ENCODE measurements at places on chromosomes 4 and X. TPM values are rescaled to one million over a fixed set of nuclear protein-coding genes. Genes with fewer than 3 reads are reported as not detected.
A peak's percentile ranks its signal among the peaks of the same experiment; 100 is the strongest.

The STEEP1 gene
- polyA plus RNA-seq = 16.6 TPM

- peak; percentile 92 for DNase-seq
Measured at GRCh38 chrX:54358424-54359211, 772 bp upstream of the WNK3 start.

DNA sequence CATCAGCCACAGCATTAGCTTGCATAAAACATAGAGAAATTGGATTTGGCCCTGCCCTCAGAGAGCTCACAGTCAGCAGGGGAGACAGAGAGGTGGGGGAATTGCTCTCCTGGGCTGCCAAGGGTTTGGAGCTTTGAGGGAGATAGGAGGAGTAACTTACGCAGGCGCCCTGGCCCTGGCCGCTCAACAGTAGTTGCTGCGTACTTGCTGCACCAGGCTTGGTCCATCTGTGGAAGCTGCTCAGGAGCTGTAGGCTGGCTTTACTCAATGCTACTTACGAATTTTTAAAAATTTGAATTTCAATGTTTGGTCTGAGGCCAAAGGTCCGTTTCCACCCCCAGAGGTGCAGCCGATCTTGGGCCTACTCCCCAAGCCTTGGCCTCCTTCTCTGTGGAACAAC lies 83.3 kb downstream of the CPZ start:
- no peak for DNase-seq

DNA sequence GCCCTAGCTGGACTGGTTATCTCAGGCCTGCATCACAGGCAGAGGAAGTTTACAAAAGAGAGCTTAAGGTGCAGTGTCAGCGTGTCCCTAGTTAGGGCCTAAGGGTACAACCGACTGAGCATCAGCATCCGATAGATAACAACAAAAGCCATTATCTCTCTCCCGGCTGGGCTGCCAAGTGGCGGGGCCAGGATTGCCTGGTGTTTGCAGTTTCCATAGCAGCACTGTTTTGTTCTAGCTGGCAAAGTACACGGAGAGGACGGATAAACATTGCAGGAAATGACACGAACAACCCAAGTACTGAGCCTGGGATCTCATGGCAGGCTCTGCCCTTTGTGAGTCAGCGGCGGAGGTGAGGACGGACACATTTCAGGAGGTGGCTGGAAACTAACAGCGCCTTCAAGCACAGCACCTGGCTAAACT lies 104.7 kb upstream of the NOCT start:
- peak; percentile 69 for DNase-seq

DNA sequence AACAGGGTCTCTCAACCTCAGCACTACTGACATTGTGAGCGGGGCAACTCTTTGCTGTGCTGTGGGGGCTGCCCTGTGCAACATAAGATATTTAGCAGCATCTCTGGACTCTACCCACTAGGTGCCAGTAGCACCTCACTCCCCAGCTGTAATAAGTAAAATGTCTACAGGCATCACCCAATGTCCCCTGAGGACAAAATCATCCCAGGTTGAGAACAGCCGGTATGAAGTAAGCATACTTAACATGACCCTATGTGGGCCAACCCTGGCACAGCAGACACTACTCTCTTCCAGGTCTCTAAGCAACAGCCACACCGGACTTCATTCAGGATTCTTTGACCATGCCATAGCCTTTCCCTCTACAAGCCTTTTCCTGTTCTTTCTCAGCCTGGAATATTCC lies 10.5 kb upstream of the MGST2 start:
- no peak for DNase-seq

- DNase-seq = no peak
Measured at GRCh38 chrX:44088510-44089144, 115.4 kb upstream of the NDP start.

The KCND1 gene
- 3.2 TPM for polyA plus RNA-seq

The GYPA gene
- not detected for polyA plus RNA-seq

The CDKL5 gene
- polyA plus RNA-seq = 7.5 TPM

- peak; percentile 76 for DNase-seq
Measured at GRCh38 chrX:25968920-25969319, 169.2 kb upstream of the MAGEB18 start.

DNA sequence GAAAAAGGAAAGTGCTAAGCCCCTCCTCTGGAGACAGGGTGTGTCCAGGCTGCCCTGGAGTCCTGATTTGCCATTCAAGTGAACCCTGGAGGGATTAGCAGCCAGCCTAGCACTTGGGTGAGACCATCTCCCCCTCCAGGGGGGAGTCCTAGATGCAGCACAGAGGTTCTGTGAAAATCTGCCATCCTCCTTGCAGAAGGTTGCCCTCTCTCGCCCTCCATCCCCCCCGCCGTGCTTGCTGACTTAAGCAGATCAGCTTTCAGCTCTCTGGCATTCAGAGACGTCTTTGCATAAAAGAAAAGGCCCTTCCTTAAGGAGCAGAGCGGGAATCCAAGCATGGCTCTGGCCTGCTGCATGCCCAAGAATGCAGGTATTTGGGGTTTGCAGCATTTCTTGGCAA lies 102.1 kb upstream of the SCML1 start:
- peak; percentile 83 for DNase-seq

- no peak for DNase-seq
Measured at GRCh38 chr4:123783921-123784320, 387.3 kb downstream of the SPRY1 start.

DNA sequence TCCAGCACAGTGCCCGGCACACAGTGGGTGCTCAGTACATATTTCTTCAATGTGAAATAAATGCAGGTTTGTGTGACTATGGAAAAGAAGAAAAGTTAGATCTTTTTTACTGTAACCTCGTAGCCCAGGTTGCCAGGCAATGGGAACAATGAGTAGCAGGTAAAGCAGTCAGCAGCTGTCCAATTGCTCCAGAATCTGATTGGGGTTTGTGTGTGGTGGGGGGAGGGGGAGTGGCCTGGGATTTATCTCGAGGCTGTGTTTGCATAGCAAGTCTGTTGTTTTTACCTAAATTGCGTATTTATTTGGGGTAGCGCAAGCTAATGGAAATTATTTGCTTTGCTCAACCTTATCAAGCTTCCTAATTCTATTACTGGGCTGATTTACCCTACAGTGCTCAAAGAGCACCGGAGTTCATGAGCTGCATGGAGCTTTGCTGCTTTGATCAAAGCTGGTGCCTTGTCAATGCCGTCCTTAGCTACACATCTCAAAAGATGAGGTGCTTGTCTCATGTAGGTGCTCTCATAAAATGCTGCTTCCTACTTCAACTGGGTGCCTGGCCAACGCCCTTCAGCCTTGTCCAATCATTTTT lies 145.0 kb upstream of the DGKK start:
- DNase-seq = peak; percentile 12

The ENPP6 gene
- 0.05 TPM for polyA plus RNA-seq

Measured in GM23338 (cell line).